ENCODE measurements at places on chromosomes 5 and 9. TPM values are rescaled to one million over a fixed set of nuclear protein-coding genes. Genes with fewer than 3 reads are reported as not detected.

The CHSY3 gene
- total RNA-seq = 0.67 TPM

The FSTL4 gene
- not detected for total RNA-seq

The DPYSL3 gene
- 158 TPM for total RNA-seq

The DCP2 gene
- total RNA-seq = 47.7 TPM

The MSX2 gene
- not detected for total RNA-seq

The DBH gene
- total RNA-seq = not detected

The OCLN gene
- total RNA-seq = 8.6 TPM

The LPAR1 gene
- total RNA-seq = 18.3 TPM

The DMRT3 gene
- total RNA-seq = not detected

The LCN9 gene
- not detected for total RNA-seq

The CCNG1 gene
- total RNA-seq = 211 TPM

The SCGB3A1 gene
- total RNA-seq = 18.7 TPM

The FBXL17 gene
- 15.9 TPM for total RNA-seq

The ACTBL2 gene
- not detected for total RNA-seq

The FRMD3 gene
- 1.4 TPM for total RNA-seq

All from ovary (tissue), 10 donors.